T47D (cell line): ENCODE measurements at places on chromosomes 3 and 15.

GRCh38 chr3:173939331-173939730 is 541.8 kb downstream of the NLGN1 start:
- DNase-seq = peak; percentile 20

- no peak for DNase-seq
These were observed 156.6 kb downstream of the RPLP1 start for GRCh38 chr15:69609176-69609575.

- DNase-seq = no peak
These were observed 16.4 kb downstream of the TM4SF18 start for GRCh38 chr3:149317072-149317471.

DNA sequence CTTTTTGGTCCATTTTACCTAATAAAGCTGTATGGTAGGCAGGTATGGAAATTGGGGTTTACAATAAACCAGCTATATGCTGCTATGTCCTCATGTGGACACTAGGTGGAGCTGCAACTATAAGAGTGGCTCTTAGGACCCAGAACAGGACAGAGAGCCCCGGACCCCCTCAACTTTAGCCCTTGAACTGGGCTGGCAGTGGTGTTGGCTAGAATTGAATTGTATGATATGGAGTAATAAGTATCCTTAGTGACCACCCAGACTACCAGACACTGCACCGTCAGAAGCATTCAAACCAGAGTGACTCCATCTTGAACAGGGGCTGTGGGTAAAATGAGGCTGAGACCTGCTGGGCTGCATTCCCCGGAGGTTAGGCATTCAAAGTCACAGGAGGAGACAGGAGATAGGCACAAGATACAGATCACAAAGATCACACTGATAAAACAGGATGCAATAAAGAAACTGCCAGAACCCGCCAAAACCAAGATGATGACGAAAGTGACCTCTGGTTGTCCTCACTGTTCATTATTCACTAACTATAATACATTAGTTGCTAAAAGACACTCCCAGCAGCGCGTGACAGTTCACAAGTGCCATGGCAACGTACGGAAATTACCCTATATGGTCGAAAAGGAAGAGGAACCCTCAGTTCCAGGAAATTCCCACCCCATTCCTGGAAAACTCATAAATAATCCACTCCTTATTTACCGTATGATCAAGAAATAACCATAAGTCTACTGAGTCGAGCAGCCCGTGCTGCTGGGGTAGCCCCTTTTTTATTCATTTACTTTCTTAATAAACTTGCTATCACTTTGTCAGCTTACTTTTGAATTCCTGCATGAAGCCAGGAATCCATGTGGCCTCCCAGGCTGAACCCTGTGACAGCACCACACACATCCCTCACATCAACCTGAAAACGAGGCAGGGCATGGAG is 68.7 kb upstream of the BLM start:
- DNase-seq = peak; percentile 61

DNA sequence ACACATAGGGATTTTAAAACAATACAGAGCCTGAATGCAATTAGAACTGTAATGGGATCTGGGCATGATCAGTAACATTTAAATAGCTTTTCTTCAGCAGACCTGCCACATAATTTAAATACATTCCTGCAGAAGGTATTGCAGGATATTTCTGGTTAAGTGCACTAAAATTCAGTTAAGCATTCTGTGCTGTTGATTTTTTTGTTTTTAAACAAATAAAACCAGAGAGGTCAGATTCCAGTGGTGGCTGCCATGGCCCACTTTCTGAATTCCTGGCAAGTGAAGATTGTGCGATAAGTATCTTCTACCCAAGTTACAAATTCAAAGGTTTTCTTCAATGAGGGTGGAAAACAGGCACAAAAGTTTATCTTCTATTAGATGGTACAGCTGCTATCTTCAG is 98.7 kb downstream of the RAP2B start:
- DNase-seq = peak; percentile 62

DNA sequence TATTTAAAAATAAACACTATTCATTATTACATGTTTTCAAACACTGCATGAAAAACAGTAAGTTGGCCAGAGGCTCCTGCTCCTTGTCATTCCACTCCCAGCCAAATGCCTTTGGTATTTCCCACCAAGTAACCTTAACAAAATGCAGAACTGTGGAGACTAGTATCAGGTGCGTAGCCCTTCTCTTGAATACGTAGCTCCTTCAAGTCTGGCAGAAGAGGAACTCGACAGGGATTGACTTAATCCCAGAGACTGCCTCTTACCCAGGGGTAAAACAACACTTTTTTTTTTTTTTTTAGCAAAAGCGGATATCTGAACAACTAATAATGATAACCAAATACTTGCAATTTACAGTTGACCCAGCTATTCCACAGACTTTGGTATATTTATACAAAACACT is 738 bp downstream of the COMMD2 start:
- DNase-seq = no peak

DNA sequence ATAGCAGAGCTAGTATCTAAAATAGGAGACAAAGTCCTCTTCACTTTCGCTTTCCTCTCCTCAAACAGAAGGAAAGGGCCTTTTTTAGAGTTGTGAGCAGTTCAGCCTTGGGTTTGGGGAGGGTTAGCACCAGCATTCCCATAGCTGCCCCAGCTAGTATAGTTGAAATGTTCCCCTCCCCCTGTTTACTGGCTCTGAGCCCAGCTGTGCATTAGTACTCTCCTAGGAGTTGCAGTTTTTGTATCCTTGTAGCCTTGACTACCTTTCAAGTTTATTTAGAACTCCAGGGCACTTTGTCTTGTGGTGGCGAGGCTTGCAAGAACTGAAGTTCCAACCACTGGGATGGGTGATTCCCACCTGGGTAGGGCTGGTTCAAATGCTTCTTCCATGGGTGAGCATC is 245.1 kb upstream of the NAALADL2 start:
- DNase-seq = no peak

- DNase-seq = no peak
These were observed 4.8 kb upstream of the CDAN1 start for GRCh38 chr15:42741710-42742109.

DNA sequence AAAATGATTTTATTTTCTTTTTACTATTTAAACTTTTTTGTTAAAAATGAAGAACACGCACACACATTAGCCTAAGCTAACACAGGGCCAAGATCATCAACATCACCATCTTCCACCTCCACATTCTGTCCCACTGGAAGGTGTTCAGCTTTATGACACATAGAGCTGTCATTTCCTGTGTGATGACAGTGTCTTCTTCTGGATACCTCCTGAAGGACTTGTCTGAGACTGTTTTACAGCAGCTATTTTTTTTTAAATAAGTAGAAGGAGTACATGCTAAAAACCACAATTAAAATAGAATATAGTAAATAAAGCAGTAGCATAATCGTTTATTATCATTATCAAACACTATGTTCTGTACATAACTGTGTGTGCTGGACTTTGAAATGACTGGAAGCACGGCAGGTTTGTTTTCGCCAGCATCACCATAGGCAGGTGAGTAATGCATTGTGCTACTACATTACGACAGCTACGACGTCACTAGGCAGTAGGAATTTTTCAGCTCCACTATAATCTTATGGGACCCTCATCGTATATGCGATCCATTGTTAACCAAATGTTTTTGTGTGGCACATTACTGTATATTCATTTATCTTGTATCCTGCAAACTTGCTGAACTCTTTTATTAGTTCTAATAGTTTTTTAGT is 72.8 kb downstream of the KLF15 start:
- no peak for DNase-seq

GRCh38 chr3:16033889-16034687 is 140.4 kb upstream of the GALNT15 start:
- DNase-seq = peak; percentile 13

GRCh38 chr15:93730724-93731123 is 500.6 kb upstream of the MCTP2 start:
- DNase-seq = no peak

- DNase-seq = no peak
These were observed 3.9 kb downstream of the SCN5A start for GRCh38 chr3:38645601-38646000.

DNA sequence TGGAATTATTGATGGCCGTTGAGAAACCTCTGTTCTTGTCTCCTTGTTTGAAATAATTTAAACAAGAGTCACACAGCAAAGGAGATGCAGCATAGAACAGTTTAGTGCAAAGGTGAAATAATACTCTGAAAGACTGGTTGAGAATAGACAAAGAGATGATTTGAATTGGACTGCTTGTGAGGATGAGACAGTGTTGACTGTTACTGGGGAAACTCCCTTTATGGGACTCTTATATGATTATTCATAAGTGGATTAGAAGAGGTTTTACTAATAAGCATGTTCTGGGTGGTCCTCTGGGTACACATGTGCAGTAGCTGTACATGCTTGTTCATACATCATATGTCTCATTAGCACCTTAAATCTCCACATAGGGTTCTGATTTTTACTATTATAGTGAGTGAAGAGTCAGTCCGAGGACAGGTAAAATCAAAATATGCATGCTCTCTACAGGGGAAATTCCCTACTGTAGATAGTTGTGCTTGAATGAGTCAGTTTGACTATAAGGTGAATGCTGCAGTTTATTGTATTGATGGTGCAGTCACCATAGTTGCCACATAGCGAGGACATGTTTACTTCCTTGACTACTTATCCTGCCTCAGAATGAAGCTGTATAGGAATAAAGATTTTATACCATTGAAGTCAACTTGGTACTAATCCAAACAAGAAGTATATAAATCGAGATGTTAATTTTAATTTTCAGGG is 498.7 kb downstream of the CNTN6 start:
- no peak for DNase-seq

DNA sequence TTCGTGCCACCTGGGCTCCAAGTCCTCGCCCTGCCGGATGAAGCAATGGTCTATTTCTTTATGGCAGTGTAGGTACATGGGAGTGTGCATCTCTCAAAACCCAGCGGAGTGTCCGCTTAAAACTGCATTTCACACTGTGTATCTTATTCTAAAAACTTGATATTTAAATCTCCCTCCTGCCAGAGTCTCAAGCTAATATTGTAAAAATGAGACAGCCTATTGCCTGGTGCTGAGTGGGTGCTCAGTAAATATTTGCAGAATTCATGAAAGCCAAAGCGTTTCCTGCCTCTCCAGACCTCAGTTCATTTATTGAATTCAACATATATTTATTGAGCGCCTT is 330 bp upstream of the TBC1D2B start:
- no peak for DNase-seq

GRCh38 chr3:25156626-25157025 is 271.4 kb upstream of the RARB start:
- DNase-seq = peak; percentile 5

DNA sequence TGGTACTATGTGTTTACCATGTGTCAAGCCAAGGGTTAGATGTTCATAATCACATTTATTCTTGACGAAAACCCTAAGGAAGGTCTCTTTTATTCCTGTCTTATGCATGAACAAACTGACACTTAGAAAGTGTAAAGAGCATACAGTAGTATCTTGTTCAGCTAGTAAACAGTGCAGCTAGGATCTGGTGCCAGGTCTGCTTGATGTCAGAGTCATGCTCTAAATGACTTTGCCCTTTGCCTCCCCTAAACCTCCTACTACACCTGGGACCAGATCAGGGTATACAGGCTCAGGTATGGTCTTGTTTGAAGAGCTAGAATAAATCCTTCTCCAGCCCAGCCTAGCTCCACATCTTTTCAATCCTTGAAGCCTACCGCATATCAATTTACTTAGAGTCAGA is 232.4 kb downstream of the ADAMTSL3 start:
- no peak for DNase-seq

DNA sequence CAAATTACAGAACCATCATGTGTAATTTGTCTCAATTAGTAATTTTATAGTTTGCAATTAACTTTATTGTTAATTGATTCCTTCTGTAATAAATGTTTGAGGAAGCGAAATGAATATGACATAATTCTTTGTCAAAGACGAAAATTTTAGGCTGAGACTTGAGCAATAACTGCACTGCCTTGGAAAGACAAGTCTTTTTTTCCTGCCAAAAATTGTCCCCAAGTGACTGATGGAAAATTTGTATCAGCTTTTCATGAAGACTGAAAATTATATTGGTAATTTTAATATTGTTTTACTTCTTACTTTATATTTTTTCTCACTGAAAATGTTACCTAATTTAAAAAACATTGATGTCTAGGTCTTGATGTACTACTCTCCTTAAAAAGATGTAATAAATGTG is 622.6 kb downstream of the NLGN1 start:
- no peak for DNase-seq

- DNase-seq = no peak
These were observed 78.8 kb upstream of the TCF12 start for GRCh38 chr15:56839641-56840040.

- peak; percentile 11 for DNase-seq
These were observed 162.5 kb downstream of the AKAP13 start for GRCh38 chr15:85542895-85543331.

GRCh38 chr15:76945494-76946093 is 14.0 kb downstream of the RCN2 start:
- DNase-seq = no peak

- no peak for DNase-seq
These were observed 385.6 kb downstream of the SHQ1 start for GRCh38 chr3:72462595-72463011.

GRCh38 chr3:15633159-15633558 is 31.6 kb downstream of the BTD start:
- no peak for DNase-seq

DNA sequence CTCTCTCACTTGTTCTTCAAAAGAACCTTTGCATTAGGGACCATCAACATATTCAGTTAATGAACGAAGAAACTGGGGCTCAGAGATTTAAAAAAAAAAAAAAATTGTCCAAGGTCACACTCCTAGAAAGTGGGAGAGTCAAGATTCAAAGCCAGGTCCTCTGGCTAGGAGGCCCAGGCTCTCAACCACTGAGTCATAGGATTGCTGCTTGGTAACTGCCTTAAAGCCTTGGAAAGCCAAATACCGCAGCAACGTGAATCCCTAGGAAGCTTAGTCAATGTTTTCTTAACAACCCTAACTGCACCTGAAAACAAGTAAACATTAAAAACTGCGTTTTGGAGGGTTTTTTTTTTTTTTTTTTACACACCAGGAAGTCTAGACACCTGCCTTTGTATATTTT is 156.8 kb downstream of the WNT5A start:
- no peak for DNase-seq

DNA sequence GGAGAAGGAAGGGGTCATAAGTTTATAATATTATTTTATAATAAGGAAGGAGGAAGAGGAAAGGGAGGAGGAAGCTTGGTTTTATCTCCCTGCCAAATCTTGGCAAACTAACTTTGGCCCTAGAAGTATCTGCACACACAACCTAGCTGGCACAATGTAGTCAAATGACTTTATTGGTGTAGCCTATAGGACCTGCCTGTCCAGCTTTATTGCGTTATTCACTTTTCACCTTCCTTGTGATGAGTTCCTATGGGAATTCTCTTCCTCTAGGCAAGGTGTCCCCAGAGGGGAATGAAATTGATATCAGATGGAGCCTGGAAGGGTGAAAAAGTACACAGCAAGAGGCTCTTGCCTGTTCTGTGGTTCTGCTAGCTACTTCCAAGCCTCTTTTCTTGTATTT is 111.2 kb upstream of the SLC25A36 start:
- peak; percentile 88 for DNase-seq
